Activated naive CD8-positive, alpha-beta T cell treated with anti-CD3 and anti-CD28 coated beads for 36 hours (primary cell): ENCODE measurements at places on chromosomes 1 and 21. TPM values are rescaled to one million over a fixed set of nuclear protein-coding genes. Genes with fewer than 3 reads are reported as not detected.

GRCh38 chr1:66271216-66271903 lies 262.6 kb upstream of the SGIP1 start:
- peak overlapping the region; percentile 3 for H3K4me3 ChIP-seq
- H3K27me3 ChIP-seq: no peaks in the 10 kb centered on the region
- peaks cover 58% of the 10 kb centered on the region for H3K4me1 ChIP-seq
- peaks cover 4% of the 10 kb centered on the region for H3K36me3 ChIP-seq
- peak; percentile 46 for DNase-seq

DNA sequence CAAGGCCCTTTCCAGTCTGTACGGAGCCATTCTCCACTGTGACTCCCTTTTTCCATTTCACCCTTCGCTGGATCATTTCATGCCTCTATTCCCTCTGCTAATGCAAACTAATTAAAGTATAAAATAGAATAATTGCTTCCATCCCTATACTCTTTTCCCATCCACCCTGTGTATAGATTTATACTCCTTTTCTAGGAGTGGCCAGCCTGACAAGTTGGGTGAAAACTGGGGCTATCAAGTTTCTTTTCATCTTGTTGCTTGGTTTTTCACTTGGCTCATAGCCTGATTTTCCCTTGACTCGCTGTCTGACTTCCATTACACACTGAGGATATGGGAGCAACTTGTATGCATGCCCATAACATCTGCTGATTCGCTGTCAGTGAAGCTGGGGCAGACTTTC lies 107.0 kb downstream of the PLXNA2 start:
- no peak for DNase-seq
- no peak overlapping the region for H3K27ac ChIP-seq
- peaks cover 1% of the 10 kb centered on the region for H3K4me1 ChIP-seq
- no peaks in the 10 kb centered on the region for H3K36me3 ChIP-seq
- H3K27me3 ChIP-seq: peaks cover under 1% of the 10 kb centered on the region
- no peak overlapping the region for H3K4me3 ChIP-seq

DNA sequence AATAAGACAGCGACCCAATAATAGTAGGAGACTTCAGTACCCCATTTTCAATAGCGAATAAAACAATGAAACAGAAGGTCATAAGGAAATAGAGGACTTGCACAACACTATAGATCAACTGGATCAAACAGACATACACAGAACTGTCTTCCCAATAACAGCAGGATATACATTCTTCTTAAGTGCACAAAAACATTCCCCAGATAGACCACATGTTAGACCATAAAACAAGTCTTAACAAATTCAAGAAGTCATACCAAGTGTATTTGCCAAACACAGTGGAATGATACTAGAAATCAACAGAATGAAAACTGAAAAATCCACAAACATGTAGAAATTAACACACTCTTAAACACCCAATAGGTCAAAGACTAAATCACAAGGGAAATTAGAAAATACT lies 78.0 kb downstream of the LBR start:
- peaks cover 3% of the 10 kb centered on the region for H3K4me1 ChIP-seq
- H3K36me3 ChIP-seq: no peaks in the 10 kb centered on the region
- H3K27me3 ChIP-seq: no peaks in the 10 kb centered on the region
- no peak overlapping the region for H3K27ac ChIP-seq

The ORC1 gene
- 54.3 TPM for total RNA-seq

The SMCP gene
- not detected for total RNA-seq
